Mesenchymal stem cell (in vitro differentiated cells and primary cell): ENCODE measurements at places on chromosomes 5 and 9.

GRCh38 chr5:132055808-132056609 is 4.4 kb upstream of the IL3 start:
- H3K27ac ChIP-seq, result no peak overlapping the region
- no peak for DNase-seq
- H3K4me3 ChIP-seq, result no peak overlapping the region
- peaks cover 2% of the 10 kb centered on the region for H3K4me1 ChIP-seq
- H3K27me3 ChIP-seq, result peaks cover 42% of the 10 kb centered on the region
- no peaks in the 10 kb centered on the region for H3K36me3 ChIP-seq

- H3K4me3 ChIP-seq, result no peak overlapping the region
- H3K4me1 ChIP-seq, result peaks cover 6% of the 10 kb centered on the region
- no peaks in the 10 kb centered on the region for H3K36me3 ChIP-seq
- H3K27ac ChIP-seq, result no peak overlapping the region
- no peaks in the 10 kb centered on the region for H3K27me3 ChIP-seq
- DNase-seq, result peak; percentile 33
Observed at GRCh38 chr5:56270058-56270457, 36.9 kb upstream of the ANKRD55 start.

DNA sequence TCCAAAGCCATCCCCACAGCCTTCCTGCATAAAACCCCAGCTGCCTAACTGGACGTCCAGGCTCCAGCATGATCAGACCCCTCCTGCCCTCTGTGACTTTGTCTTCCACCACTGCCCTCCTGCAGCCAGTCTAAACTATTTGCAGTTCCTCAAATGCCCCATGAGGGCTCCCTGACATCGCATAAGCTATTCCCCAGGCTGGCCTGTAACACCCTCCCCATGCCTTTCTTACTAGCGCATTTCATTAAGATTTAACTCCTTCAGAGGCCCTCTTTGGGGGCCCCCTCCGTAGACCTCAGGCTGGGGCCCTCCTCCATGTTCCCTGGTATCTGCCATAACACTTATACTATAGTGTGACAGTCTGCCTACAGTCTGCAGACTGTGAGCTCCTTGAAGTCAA is 15.5 kb upstream of the SMIM23 start:
- no peak overlapping the region for H3K4me3 ChIP-seq
- H3K4me1 ChIP-seq, result no peaks in the 10 kb centered on the region
- no peak for DNase-seq

DNA sequence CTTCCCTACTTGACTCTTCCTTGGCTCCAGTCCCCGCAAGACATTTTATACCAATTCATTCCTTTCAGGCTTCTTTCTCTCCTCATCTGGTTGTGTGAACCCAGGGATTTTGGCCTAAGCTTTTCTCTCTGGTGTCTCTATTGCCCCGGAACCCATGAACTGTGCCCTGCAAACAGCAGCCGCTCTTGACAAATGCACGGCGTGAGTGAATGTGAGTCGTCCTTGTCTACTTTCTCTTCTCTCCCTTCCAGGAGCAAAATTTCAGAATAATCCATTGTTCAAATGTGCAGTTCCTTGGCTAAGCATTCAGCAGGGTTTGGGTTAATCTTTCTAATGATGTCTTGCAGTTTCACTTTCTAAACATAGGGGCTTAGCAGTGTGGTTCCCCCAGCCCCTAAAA is 250.4 kb upstream of the IRX4 start:
- peaks cover 9% of the 10 kb centered on the region for H3K4me1 ChIP-seq
- H3K36me3 ChIP-seq, result no peaks in the 10 kb centered on the region
- no peak for DNase-seq

DNA sequence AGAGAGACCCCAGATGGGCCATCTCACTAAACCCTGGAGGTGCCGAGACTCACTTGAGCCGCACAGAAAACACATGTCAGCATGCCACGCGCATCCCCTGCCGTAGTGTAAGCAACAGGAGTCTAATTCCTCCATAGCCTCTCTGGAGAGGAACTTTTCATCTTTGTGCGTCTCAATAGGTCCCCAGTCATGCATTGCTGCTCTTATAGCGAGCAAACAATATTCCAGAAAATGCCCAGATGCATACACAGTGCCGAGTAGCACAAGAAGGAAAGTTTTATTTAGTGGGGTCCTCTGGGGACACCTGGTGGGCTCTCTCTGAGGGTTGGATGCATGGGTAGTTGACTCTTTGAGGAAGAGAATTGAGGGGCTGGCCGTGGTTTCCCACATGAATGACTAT is 97.9 kb upstream of the DAP start:
- H3K27me3 ChIP-seq, result peaks cover 27% of the 10 kb centered on the region
- no peak overlapping the region for H3K27ac ChIP-seq
- no peak overlapping the region for H3K4me3 ChIP-seq
- DNase-seq, result no peak
- H3K36me3 ChIP-seq, result no peaks in the 10 kb centered on the region

DNA sequence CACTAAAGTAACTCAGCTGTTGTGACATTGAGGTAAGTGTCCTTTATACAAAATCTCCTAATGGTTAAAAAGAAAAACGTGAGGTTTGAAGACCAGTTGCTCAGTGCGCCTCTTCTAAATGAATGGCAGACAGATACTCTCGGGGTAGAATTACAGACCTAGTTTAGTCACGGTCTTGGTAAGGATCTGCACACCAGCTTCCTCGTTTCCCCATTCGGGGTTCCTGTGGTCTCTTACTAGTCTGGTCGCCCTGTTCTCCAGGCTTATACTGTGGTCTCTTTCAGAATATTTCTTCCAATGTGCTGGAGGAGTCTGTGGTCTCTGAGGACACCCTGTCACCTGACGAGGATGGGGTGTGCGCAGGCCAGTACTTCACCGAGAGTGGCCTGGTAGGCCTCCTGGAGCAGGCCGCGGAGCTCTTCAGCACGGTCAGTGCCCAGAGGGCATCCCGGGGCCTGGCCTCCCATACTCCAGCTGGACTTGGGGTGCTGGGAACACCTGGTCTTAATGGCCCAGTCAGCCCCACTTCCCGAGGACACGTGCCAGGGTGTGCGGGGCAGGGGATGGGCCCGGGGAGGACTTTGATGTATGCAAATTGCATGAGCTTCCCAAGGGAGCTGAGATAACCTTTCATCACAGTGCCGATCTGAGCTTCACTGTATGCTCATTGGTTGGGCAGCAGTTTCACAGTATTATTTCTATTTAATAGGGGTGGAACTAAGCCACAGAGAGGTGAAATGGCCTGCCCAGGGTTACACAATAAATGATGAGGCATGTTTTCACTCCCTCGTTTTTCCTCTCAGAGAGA is 224.5 kb downstream of the DOCK8 start:
- no peak for DNase-seq
- H3K4me1 ChIP-seq, result peaks cover 2% of the 10 kb centered on the region
- H3K36me3 ChIP-seq, result no peaks in the 10 kb centered on the region
- H3K27ac ChIP-seq, result no peak overlapping the region

GRCh38 chr9:127534931-127535330 is 77.1 kb upstream of the STXBP1 start:
- H3K4me3 ChIP-seq, result no peak overlapping the region
- peaks cover 45% of the 10 kb centered on the region for H3K36me3 ChIP-seq
- H3K27ac ChIP-seq, result peak overlapping the region; percentile 85
- peaks cover 70% of the 10 kb centered on the region for H3K4me1 ChIP-seq
- no peaks in the 10 kb centered on the region for H3K27me3 ChIP-seq

DNA sequence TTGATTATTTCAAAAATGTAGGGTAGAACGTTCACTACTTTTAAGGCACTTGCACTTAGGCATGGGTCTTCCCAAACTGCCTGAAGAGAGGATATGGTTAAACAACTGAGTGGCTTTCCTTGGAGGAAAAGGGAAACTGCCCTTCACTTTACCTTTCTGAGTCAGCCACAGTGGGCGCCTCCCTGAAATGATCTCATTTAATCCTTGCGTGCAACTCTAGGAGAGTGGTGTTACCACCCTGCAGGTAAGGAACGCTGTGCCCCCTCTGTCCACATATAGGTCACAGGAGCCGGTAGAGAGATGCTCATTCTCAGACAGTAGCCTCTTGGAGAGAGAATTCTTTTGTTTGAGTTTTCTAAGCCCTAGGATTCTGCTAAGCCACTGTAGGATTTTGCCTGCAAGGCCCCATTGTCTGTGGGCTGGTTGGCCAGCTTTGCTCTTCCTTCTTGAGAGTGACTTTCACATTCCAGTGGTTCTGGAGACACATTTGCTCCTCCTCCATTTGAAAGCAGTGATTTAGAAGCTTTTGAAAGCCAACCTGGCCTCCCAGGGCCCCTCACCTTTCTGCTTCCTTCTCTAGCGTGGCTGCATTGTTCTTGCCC is 110.3 kb upstream of the CTSL start:
- peaks cover 14% of the 10 kb centered on the region for H3K4me1 ChIP-seq
- no peak for DNase-seq
- H3K27me3 ChIP-seq, result no peaks in the 10 kb centered on the region
- H3K4me3 ChIP-seq, result no peak overlapping the region
- H3K27ac ChIP-seq, result no peak overlapping the region

GRCh38 chr9:130213911-130214761 is 41.9 kb downstream of the NCS1 start:
- no peaks in the 10 kb centered on the region for H3K27me3 ChIP-seq
- peak; percentile 76 for DNase-seq
- H3K4me3 ChIP-seq, result no peak overlapping the region
- H3K36me3 ChIP-seq, result peaks cover 35% of the 10 kb centered on the region
- peak overlapping the region; percentile 24 for H3K27ac ChIP-seq

GRCh38 chr9:129900263-129901027 is 65.2 kb downstream of the USP20 start:
- DNase-seq, result no peak
- H3K27me3 ChIP-seq, result no peaks in the 10 kb centered on the region
- H3K36me3 ChIP-seq, result peaks cover 9% of the 10 kb centered on the region
- no peak overlapping the region for H3K27ac ChIP-seq
- no peak overlapping the region for H3K4me3 ChIP-seq

DNA sequence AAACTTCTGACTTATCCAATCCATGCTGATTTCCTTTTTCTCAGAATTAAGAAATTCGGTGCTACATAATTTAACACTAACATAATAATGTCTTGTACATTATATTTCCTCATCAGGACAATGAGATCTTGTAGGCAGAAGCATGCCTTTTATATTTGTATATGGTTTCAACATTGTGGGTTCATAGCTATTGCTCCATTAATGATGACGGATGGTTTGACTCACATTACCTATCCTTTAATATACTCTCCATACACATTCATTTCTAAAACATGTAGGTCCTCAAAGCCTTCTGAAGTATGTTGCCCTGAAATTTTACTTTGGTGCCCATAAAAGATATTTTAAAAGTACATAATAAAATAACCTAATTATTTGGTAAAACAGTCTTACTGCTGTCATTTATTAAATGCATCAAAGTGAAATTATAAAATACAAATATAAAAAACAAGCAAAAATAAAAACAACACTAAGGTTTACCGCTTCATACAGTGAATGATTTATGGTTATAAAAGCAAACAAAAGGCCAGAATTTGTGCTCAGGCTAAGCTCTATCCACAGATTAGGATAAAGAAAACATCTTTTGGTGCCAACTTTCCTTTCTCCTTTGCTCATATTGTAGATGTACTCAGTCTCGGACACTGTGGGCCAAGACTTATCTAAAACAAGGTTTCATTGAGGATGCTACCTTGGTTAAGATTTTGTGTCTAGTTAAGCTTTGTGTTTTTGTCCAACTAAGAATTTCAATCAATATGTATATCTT is 61.2 kb upstream of the GCNT4 start:
- DNase-seq, result no peak
- no peaks in the 10 kb centered on the region for H3K4me1 ChIP-seq
- H3K27ac ChIP-seq, result no peak overlapping the region
- no peaks in the 10 kb centered on the region for H3K36me3 ChIP-seq
- no peak overlapping the region for H3K4me3 ChIP-seq
- H3K27me3 ChIP-seq, result no peaks in the 10 kb centered on the region

GRCh38 chr5:14267991-14268708 is 125.0 kb downstream of the TRIO start:
- H3K4me1 ChIP-seq, result peaks cover 18% of the 10 kb centered on the region
- H3K36me3 ChIP-seq, result peaks cover 3% of the 10 kb centered on the region

DNA sequence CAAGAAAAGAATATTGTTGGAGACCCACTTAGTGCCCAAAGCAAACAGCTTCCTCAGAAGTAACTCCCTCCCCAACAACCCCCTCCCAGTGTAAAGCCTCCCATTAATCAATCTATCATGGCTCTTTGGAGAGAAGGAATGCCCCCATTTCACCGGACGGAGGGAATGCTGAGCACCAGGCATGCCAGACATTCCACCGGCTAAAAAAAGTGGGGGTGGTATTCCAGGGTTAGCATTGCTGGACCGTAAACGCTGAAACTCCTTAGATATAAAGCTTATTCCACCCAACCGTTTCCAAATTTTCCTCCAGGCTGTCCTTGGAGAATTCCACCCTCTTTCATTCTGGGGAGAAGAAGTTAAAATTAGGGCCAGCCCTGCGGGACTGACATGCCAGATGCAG is 363 bp upstream of the MAMDC2 start:
- peaks cover 32% of the 10 kb centered on the region for H3K27me3 ChIP-seq
- H3K36me3 ChIP-seq, result no peaks in the 10 kb centered on the region
- H3K27ac ChIP-seq, result peak overlapping the region; percentile 97
- H3K4me1 ChIP-seq, result peaks cover 18% of the 10 kb centered on the region
- H3K4me3 ChIP-seq, result peak overlapping the region; percentile 82
- no peak for DNase-seq

DNA sequence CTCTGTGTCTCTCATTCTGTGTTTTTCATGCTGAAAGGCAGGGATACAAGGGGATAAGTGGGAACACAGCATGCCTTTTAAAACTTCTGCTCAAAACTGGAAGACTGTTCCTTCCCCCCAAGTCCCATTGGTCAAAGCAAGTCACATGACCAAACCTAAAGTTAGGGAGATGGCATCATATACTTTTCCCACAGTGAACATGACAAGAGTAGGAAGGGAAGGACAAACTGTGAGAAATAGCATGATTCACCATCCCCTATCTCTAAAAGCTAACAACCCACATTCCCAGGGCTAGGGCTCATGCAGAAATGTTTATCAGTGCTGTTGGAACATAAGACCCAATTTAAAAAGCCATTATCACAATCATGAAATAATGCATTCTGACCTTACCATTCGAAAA is 24.2 kb upstream of the SHISAL2B start:
- no peaks in the 10 kb centered on the region for H3K4me1 ChIP-seq
- no peak overlapping the region for H3K27ac ChIP-seq
- H3K4me3 ChIP-seq, result no peak overlapping the region
- DNase-seq, result peak; percentile 85
- H3K36me3 ChIP-seq, result no peaks in the 10 kb centered on the region
- H3K27me3 ChIP-seq, result no peaks in the 10 kb centered on the region

- no peaks in the 10 kb centered on the region for H3K4me1 ChIP-seq
- no peak for DNase-seq
- H3K36me3 ChIP-seq, result no peaks in the 10 kb centered on the region
- H3K4me3 ChIP-seq, result no peak overlapping the region
Observed at GRCh38 chr5:143693651-143694252, 118.2 kb upstream of the HMHB1 start.

DNA sequence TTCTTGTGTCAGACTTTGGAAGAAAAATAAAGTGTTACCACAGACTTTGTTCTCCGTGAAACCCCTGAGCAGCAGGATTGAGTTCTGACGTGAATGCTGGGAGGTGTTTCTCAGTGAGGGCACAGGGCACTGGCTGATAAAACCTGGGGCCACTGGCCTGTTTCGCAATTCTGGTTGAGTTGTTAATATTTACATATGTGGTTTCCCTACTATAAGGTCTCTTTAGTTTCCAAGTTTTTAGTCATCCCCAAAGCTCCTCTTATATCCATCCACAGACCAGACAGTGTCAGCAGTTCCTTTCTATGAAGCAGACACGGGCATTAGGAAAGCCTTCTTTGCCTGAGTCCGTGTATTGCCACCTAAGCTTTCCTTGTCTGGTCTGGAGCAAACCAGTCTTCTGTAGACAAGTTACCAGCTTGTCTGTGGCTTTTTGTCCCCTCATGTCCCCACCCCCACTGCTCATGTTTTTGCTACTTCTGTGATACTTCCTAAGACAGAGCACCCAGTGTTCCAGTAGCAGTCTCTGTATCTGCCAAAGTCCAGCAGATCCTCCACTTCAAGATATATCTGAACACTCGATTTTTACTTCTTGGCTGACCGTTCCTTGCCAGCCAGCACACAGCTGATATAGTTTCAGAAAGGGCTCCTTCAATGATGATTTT is 42.0 kb downstream of the ACO1 start:
- peak overlapping the region; percentile 91 for H3K27ac ChIP-seq
- H3K4me1 ChIP-seq, result peaks cover 21% of the 10 kb centered on the region
- no peaks in the 10 kb centered on the region for H3K27me3 ChIP-seq
